ENCODE measurements at places on chromosomes 16 and 17.

DNA sequence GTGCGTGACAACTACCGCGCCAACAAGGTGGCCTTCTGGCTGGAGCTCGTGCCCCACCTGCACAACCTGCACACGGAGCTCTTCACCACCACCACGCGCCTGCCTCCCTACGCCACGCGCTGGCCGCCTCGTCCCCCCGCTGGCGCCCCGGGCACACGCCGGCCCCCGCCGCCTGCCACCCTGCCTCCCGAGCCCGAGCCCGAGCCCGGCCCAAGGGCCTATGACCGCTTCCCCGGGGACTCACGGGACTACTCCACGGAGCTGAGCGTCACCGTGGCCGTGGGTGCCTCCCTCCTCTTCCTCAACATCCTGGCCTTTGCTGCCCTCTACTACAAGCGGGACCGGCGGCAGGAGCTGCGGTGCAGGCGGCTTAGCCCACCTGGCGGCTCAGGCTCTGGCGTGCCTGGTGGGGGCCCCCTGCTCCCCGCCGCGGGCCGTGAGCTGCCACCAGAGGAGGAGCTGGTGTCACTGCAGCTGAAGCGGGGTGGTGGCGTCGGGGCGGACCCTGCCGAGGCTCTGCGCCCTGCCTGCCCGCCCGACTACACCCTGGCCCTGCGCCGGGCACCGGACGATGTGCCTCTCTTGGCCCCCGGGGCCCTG is 3.0 kb upstream of the SPEM1 start:
- DNase-seq: no peak

GRCh38 chr16:89153848-89154271 is 17.7 kb upstream of the CDH15 start:
- DNase-seq: no peak

- DNase-seq: peak; percentile 41
Observed at GRCh38 chr16:85556456-85557082, 56.6 kb upstream of the GSE1 start.

DNA sequence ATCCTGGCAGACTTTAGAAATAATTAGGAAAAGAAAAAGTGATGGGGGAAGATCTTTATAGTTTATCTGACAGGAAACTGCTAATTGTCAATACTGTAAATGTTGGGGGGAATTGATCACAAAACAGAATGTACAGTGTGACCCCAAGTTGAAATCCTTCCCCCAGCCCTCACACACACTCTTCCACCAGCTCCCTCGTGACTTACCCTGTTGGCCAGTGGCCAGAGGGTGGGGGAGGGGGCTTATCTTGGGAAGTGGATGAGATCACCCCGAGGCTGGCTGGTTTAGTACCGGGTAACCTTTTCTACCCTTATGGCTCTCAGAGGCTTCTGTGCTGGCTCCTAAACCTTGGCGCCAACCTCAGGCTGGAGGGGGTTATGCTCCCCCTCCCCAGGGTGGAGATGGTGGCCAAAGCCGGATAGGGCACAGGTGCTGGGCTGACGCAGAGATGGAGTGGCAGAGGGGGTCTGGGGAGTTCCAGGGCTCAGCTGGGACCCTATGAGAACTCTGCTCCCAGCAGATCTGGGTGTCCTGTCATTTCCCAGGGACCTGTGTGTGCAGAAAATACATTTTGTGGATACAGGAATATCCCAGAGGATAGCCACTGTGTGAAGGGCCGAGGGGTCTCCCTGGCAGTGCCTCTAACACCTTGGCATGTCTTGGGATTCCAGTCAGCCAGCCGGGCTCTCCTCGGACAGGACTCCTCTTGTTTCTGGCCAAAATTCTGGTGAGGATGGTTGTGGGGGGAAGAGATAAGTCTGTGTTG is 18.6 kb downstream of the CDH16 start:
- DNase-seq: peak; percentile 66

DNA sequence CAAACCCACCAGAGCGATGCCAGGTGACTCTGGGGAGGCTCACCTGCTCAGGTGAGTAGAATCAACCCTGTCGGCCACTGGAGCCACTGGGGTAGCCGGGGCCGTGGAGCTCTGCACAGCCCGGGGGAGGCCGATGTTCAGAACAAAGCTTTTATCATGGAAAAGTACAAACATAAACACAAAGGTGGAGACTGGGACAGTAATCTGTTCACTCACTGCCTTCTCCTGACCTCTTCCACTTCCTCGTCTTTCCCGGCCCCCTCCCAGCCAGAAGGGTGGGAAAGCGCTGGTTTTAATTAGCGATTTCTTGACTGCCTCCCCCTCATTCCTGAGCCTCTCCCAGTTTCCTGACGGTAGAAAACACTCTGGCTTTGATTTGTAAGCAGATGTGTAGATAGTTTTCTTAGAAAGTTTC is 9.8 kb upstream of the TEX19 start:
- DNase-seq: no peak

- DNase-seq: no peak
Observed at GRCh38 chr17:49977463-49978389, 8.7 kb downstream of the DLX4 start.

- no peak for DNase-seq
Observed at GRCh38 chr16:82264756-82265155, 94.7 kb upstream of the MPHOSPH6 start.

DNA sequence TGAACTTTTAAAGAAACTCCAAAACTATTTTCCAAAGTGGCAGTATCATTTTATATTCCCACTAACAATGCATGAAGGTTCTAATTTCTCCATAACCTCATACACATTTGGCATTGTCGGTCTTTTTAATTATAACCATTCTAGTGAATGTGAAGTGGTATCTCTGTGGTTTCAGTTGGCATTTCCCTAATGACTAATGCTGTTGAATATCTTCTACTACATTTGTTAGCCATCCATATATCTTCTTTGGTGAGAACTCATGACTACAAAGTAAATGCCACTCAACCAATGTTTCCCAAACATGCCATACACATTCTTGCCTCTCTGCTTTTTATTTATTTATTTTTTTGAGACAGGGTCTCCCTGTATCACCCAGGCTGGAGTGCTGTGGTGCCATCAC is 31.7 kb upstream of the TAOK1 start:
- DNase-seq: no peak

GRCh38 chr17:49798738-49799137 is 10.3 kb downstream of the KAT7 start:
- no peak for DNase-seq

DNA sequence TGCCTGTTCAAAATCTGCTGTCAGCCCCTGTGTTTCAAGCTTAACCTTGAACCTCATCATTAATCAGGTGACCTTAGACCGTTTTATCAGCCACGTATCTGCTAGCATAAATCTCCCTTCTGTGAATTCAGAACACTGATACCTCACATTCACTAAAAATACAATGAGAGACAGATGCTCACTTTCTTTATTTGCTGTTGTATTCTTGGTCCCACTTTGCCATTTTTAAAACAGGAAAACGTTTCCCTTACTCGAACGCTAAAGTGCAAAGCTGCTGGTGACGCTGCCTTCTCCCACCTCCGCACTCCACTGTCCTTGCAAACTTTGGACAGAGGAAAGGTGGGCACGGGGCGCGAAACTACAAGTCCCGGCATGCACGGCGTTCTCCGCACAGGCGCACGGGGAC is 220 bp upstream of the ARHGAP44 start:
- no peak for DNase-seq

DNA sequence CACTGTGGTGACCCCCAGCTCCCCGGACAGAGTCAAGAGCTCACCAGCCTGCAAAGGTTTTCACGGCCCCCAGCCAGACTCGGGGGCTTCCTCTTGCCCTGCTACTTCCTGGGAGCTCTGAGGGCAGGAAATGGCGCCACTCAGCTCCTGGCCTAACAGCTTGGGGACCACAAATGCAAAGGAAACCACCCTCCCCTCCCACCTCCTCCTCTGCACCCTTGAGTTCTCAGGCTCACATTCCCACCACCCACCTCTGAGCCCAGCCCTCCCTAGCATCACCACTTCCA is 375 bp upstream of the SPN start:
- no peak for DNase-seq

GRCh38 chr17:74803971-74804370 is 27.8 kb upstream of the NAT9 start:
- DNase-seq: no peak

DNA sequence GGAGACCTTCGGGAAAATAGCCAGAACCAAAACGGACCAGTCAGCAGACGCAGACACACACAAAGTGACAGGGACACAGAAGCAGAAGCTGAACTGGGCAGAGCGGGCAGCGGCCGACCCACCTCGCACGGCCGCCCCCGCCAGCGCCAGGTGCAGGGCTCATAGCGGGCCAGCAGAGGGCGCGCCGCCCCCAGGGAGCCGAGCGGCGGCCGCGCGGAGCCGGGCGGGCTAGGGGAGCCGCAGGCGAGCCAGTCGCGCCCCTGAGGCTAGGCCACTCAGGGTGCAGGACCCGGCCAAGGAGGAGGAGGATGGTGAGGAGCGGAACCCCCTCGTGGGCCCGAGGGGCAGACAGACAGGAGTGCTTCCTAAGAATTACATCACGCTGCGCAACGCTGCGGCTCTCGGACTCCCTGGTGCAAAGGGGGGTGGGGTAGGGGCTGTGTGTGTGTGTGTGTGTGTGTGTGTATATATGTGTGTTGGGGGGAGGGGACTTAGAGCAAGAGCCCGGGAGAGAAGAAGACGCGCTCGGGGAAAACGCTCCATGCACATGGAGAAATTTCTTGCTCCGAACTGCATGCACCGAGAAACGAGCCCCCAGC is 913 bp upstream of the NOG start:
- DNase-seq: peak; percentile 14

- no peak for DNase-seq
Observed at GRCh38 chr16:54050459-54051210, 236.0 kb downstream of the IRX3 start.

GRCh38 chr17:67525239-67526135 is 148.4 kb downstream of the PITPNC1 start:
- DNase-seq: no peak

DNA sequence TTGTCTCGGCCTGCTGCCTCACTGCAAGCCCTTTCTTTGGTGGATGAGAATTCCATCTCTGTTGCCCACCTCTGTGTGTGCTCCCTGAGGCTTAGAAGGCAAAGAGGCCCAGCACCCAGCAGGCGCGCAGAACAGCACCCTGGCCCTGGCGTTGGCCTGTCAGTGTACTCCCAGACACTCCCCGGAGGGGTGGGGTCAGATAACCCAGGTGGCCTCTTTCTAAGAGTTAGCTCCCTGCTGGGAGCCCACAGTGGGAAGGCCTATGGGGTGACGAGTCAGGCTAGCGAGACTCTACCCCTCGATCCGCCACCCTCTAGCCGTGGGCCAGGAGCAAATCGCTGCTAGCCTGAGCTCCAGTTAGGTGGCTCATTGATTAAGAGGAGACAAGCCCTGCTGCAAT is 38.1 kb downstream of the SRL start:
- DNase-seq: no peak

GRCh38 chr16:79996321-79996720 is 395.8 kb upstream of the MAF start:
- no peak for DNase-seq

GRCh38 chr16:19524356-19524615 is 544 bp downstream of the CCP110 start:
- DNase-seq: no peak

- no peak for DNase-seq
Observed at GRCh38 chr17:81558941-81559806, 7.0 kb upstream of the FAAP100 start.

DNA sequence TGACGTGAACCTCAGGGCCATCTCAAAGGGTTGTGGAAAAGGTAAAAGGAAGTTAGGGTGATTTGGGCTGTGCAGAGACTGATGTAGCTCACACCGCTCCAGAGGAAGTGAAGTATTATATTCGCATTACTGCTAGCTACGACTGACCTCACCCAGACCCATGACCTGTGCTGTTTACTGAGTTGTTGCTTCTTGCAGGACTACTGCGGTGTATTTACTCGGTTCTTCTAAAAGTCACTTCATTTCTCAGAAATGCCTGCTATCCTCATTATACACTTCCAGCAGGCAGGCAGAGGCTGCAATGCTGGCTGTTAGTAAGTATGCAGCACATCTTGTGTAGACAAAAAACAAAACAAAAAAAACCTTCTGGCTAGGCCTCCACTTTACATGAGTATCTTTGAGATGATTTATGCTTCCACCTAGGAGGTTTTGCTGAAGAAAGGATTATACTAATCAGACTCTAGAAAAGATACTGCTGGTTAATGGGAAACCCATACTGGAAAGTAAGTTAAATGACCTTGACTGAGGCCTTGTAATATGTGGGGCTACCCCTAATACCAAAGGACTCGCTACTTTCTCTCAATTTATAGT is 76.0 kb downstream of the CREBBP start:
- no peak for DNase-seq

- DNase-seq: no peak
Observed at GRCh38 chr16:72202014-72202413, 30.1 kb upstream of the PMFBP1 start.

DNA sequence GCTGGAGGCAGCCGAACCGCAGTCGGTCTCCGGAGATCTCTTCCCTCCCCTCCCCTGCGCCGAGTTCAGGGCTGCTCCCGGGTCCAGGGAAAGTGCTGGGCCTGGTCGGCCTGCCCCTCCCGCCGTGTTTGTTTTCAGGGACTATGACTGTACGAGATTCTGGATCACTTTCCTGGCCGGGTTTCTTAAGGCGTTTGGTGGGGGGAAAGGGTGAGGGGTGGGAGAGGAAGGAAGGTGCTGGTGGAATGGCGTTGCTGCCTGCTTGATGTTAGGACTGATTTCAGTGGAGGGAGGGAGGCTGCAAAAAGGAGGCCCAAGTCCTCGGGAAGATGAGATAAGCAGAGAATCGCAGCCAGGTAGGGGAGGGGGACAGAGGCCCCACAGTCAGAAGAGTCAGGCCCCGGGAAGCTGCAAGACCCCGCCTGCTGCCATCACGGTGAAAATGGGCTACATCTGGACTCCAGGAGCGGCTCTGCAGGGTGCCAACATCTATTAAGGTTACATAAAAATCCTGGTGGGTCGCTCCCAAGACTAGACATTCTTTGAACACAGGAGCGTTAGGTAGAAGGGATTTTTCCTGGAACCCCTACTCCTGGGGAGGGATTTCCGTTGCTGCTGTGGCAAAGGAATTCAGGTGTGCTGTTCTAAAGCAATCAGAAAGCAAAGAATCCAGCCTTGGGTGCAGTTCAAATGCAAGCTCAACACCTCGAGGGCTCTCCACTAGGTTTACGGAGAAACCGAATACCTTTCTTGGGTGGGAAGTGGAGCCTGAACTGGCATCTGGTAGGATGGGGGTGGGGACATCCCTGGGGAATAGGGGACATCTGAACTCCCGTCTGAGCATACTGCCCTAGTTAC is 1.2 kb downstream of the ARHGAP44 start:
- DNase-seq: no peak

All from hematopoietic multipotent progenitor cell treated with erythropoietin and hydrocortisone succinate and interleukin-3 and kit ligand, for 17 days (in vitro differentiated cells).